ENCODE measurements at places on chromosomes 5 and 9. TPM values are rescaled to one million over a fixed set of nuclear protein-coding genes. Genes with fewer than 3 reads are reported as not detected.
A peak's percentile ranks its signal among the peaks of the same experiment; 100 is the strongest.

DNA sequence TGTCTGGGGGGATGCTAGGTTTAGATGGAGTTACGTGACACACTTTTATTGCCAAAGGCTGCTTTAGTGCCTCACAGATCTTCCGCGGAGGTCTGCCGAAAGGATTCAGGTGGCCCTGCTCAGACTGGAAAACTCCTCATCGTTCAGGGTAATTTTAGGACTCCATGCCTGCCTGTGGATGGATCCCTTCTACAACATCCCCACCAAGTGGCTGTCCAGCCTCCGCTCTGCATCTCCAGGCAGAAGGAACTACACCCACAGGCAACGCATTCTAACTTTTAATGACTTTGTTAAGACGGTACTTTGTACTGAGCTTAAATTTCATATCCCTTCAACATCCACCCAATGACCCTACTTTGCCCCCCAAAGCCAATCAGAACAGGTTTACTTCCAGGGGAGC is 29.4 kb downstream of the ATPSCKMT start:
- DNase-seq, result no peak

- no peak for DNase-seq
Observed at GRCh38 chr5:17042041-17042440, 106.0 kb upstream of the MYO10 start.

DNA sequence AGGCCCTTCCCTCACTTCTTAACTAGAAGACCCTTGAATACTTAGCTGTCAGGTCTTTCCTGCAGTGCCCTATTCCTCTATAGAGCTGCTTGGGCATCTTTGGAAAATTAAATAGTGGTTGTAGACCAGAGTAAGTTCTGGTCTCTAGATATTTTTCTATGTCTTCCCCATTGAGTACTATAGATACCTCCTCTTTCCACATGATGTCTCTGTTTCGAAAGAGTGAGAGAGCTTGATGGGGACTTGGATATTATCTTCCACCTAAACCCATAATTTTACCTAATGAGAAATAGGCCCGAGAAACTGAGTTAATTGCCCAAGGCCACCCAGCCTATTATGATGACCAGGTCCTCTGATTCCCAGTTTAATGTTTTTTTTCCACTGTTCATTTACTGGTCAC is 40.2 kb downstream of the SPEF2 start:
- DNase-seq, result no peak

The DAPK1 gene
- 119 TPM for total RNA-seq

The LYRM7 gene
- 7.5 TPM for total RNA-seq

The LCN1 gene
- total RNA-seq, result not detected

DNA sequence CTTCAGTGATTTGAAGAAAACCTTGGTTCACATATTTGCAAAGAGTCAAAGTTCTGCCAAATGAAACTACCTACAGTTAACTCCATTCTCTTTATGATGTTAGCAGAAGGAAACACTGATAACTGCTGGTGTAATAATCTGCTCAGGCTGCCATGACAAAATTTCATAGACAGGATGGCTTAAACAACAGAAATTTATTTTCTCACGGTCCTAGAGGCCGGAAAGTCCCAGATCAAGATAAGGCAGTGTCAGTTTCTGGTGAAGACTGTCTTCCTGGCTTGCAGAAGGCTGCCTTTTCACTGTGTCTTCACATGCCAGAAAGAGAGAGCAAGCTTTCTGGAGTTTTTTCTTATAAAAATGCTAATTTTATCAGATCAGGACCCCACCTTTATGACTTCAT is 102.4 kb upstream of the PARP8 start:
- no peak for DNase-seq

- no peak for DNase-seq
Observed at GRCh38 chr9:7246917-7247522, 489.2 kb downstream of the KDM4C start.

GRCh38 chr5:23684103-23684502 is 176.7 kb downstream of the PRDM9 start:
- no peak for DNase-seq

The CDC14B gene
- total RNA-seq, result 0.74 TPM

- no peak for DNase-seq
Observed at GRCh38 chr9:38357350-38358114, 35.0 kb upstream of the ALDH1B1 start.

DNA sequence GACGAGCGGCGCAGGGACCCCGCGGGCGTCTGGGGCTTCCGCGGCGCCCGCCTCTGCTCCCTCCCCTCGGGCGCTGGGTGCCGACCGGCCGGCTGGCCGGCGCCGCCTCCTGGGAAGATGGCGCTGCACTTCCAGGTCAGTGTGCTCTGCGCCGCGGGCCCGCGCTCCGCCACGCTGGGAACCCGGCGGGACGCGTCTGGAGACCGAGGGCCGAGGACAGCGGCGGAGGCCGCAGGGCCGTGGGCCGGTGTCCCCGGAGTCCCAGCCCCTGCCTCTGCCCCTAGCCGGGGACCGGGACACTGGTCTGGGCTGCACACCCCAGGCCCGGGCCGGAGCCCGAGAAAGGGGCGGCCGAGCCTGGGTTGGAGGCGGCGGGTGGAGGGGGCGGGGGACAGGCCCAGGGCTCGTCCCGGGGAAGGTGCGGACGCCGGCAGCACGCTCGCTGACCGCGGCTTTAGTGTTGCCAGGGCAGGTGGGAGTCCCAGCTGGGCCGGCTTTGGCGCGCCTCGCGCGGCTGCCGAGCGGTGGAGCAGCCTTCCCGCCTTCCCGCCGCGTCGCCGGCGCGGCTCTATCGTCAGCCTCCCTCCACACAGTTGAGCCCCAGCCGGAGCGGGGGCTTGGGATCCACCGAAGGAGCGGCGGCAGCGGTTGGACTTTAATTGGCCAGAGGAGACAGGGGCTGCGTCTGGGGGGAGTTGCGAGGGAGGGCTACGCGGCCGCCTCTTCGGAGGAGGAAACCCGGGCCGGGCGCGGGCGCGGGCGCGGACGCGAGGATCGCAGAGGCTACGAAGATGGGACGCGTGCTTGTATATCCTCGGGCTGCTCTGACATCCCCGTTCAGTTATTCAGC is at the start of gene RANBP17:
Gene RANBP17, plus strand, starts transcription at position 102 of the 850 bp plus-strand sequence.
- peak; percentile 66 for DNase-seq

The SPATA31A3 gene
- not detected for total RNA-seq

The HAVCR2 gene
- total RNA-seq, result 0.42 TPM

DNA sequence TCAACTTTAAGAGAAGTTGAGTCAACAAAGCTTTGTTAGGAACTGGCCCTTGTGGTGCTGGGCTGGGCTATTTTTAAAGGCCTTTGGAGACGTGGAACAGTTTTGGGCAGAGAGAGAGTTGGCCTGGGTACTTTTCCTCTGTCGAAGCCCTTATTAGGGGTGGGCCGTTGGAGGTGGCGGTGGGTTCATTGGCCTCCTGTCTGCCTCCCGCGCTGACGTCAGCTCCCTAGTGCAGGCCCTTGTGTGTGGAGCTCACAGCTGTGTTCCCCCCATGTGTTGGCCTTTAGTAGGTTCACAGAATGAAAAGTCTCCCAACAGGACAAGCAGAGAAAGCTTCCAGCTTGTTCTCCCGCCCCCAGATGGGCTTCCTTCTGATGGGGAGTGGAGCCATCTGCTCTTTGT is 2.7 kb downstream of the NCS1 start:
- no peak for DNase-seq

The NAIF1 gene
- total RNA-seq, result 9.7 TPM

GRCh38 chr5:124599028-124599973 is 147.1 kb downstream of the ZNF608 start:
- peak; percentile 98 for DNase-seq

- no peak for DNase-seq
Observed at GRCh38 chr5:54741711-54742110, 224.2 kb downstream of the SNX18 start.

The GRIA1 gene
- total RNA-seq, result not detected

DNA sequence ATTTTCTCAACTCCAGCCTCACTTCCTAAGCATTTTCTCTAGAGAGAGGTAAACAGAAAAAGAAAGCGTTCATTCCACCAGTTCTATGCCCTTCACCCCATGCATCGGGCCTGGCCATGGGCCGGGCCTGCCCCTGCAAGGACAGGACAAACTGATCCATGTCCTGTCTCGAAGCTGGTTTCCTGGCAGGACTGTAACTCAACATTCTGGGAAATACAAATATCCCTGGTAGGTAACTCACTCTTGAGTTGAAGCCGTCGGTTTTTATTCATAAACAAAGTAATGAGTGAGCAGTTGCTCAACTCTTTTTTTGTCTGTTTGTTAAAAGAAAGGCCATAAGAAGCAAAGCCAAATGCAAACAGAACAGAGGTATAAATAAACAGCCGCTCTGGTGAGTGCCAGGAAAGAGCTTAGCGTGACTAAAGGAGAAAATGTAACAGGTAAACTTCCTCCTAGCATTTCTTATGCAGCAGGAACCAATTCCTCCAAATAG is 64.4 kb upstream of the DNAH5 start:
- DNase-seq, result no peak
